ENCODE measurements at places on chromosomes 2 and 18. TPM values are rescaled to one million over a fixed set of nuclear protein-coding genes. Genes with fewer than 3 reads are reported as not detected.
A peak's percentile ranks its signal among the peaks of the same experiment; 100 is the strongest.

Gene LIPG
- 1.2 TPM for polyA plus RNA-seq

Gene LRP1B
- 0.33 TPM for polyA plus RNA-seq

Gene CCBE1
- polyA plus RNA-seq: 0.01 TPM

Gene NCKAP1
- 262 TPM for polyA plus RNA-seq

Gene KLHL41
- 3,023 TPM for polyA plus RNA-seq

Gene DTNA
- 12.6 TPM for polyA plus RNA-seq

Gene DYNAP
- polyA plus RNA-seq: not detected

DNA sequence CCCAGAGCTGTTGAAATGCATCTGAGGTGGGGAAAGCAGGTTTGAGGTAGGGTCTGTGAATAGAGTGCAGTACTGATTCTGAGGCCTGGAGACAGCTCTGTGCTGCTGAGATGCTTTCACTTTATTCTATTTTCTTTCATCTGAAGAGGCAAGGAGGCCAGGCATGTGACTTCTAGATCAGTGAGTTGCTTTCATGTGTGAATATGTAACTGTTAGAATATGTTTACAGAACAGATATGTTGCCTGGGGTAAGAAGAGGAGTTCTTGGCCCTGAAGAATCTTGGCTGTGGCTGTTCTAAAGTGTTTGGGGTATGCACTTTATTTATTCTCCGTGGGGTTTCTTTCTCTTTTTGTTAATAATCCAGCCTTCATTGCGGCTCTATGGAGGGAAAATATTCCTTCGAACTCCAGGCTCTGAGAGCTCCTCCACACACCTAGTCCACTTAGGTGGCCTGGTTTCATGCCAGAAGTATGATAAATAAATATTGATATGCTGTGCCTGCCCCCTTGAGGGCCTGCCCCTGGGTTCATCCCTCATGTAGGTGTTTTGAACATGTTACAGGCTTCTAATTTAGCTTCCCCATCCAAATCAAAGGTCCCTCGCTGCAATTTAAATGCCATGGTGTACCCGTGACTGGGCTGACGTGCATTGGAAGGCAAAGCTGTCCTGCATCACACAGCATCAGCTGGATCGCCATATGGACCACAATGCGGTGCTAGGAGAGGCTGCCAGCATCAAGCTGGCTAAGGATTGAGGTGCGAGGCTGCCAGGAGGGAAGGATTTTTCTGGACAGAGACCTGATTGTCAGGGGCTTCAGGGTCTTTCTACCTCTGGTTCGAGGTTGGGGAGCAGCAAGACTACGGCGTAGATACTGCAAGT lies 102.9 kb downstream of the PRKCE start:
- DNase-seq: no peak
- no peak overlapping the region for H3K27ac ChIP-seq
- H3K4me1 ChIP-seq: peaks cover 19% of the 10 kb centered on the region
- no peak overlapping the region for H3K4me3 ChIP-seq
- H3K36me3 ChIP-seq: no peaks in the 10 kb centered on the region
- H3K27me3 ChIP-seq: no peaks in the 10 kb centered on the region

GRCh38 chr2:154697418-154698252 lies 860 bp upstream of the KCNJ3 start:
- no peak for DNase-seq
- H3K27ac ChIP-seq: no peak overlapping the region
- no peaks in the 10 kb centered on the region for H3K4me1 ChIP-seq
- no peaks in the 10 kb centered on the region for H3K36me3 ChIP-seq

DNA sequence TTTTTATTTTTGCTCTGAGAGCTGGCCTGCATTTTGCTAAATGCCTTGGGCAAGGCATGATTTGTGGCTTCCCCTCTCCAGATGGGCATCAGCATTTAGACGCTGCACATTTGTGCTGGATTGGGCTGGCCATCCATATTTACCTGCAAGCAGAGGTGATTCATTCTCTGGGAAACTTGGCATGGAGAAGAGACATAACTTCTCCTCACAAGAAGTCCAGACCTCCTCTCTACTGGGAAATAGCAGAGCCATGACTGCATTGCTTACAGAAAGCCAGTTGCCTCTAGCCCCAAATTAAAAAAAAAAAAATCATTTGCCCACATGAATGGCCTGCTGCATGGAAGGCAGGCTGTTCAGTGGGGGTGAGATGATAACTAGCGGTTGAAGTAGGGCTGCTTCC lies 120.1 kb downstream of the ACTR3 start:
- no peaks in the 10 kb centered on the region for H3K4me1 ChIP-seq
- no peak for DNase-seq
- no peaks in the 10 kb centered on the region for H3K27me3 ChIP-seq

DNA sequence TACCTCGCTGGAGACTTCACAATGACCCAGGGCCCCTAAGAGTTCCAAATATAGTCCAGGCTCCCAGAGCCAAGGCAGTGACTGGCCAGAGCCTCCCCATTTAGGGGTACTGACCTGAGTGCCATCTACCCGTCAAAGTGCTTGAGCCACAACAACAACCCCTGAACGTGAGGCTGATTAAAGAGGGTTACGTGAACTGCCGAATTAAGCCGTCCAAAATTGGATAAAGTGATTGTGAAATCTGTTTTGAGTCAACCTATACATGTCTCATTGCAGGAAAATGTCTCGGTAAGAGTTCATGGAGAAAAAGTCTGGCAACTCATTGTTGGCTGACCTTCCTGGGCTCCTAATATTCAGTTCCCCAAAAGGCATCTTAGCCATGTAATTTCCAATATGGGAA lies 116.3 kb downstream of the TTC32 start:
- peak overlapping the region; percentile 49 for H3K4me3 ChIP-seq
- H3K36me3 ChIP-seq: no peaks in the 10 kb centered on the region
- no peak for DNase-seq
- no peaks in the 10 kb centered on the region for H3K27me3 ChIP-seq

GRCh38 chr2:154557906-154558305 lies 140.6 kb upstream of the KCNJ3 start:
- H3K27me3 ChIP-seq: no peaks in the 10 kb centered on the region
- DNase-seq: no peak
- H3K4me3 ChIP-seq: no peak overlapping the region
- H3K4me1 ChIP-seq: no peaks in the 10 kb centered on the region
- no peaks in the 10 kb centered on the region for H3K36me3 ChIP-seq

- H3K36me3 ChIP-seq: no peaks in the 10 kb centered on the region
- H3K27ac ChIP-seq: no peak overlapping the region
- DNase-seq: no peak
- H3K4me3 ChIP-seq: no peak overlapping the region
Measured at GRCh38 chr18:48455555-48456478, 46.6 kb upstream of the ZBTB7C start.

- peaks cover 13% of the 10 kb centered on the region for H3K36me3 ChIP-seq
- no peak for DNase-seq
- H3K4me3 ChIP-seq: no peak overlapping the region
- H3K27ac ChIP-seq: no peak overlapping the region
- no peaks in the 10 kb centered on the region for H3K27me3 ChIP-seq
Measured at GRCh38 chr2:207725873-207726578, 14.6 kb downstream of the CCNYL1 start.

DNA sequence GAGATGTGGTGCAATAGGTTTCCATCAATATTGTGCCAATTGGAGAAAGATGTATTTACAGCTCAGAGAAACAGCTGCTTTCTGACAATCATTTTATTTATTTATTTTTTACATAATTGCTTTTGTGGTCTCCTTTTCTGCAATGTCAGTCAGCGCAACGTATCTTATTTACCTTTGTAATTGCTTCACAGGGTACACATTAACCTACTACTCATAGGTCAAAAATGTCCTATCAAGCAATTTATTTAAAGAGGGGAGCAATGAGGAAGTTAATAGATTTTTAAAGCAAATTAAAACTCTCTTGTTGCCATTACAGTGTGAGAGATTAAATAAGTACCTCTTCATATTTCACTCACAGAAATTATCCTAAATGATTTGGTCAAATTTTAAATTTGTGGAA lies 291.0 kb downstream of the CALCRL start:
- H3K36me3 ChIP-seq: no peaks in the 10 kb centered on the region
- H3K27me3 ChIP-seq: no peaks in the 10 kb centered on the region
- H3K4me1 ChIP-seq: no peaks in the 10 kb centered on the region
- H3K27ac ChIP-seq: no peak overlapping the region
- H3K4me3 ChIP-seq: no peak overlapping the region

- H3K27me3 ChIP-seq: no peaks in the 10 kb centered on the region
- no peak overlapping the region for H3K27ac ChIP-seq
- no peak for DNase-seq
Measured at GRCh38 chr18:27860011-27860410, 316.9 kb downstream of the CDH2 start.

DNA sequence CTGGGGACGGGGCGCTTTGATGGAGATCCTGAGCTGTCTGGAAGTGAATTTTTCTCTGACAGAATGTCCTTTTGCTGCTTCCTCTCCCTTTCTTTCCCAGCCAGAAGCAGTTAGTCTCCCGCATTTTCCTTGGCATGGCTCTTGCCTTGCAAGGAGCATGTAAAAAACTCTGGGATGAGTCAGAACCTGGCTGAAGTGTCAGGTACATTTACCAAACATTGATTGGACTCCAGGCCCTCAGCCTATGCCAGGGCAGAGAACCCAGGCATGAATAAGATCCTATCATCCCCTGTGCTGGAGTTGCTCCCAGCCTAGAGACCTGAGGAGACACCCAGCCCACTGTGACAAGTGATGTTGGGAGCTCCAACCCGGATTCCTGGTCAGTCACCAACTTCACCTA lies 21.6 kb downstream of the STON1 start:
- no peaks in the 10 kb centered on the region for H3K4me1 ChIP-seq
- no peak overlapping the region for H3K27ac ChIP-seq
- H3K36me3 ChIP-seq: no peaks in the 10 kb centered on the region
- no peak for DNase-seq
- no peaks in the 10 kb centered on the region for H3K27me3 ChIP-seq

DNA sequence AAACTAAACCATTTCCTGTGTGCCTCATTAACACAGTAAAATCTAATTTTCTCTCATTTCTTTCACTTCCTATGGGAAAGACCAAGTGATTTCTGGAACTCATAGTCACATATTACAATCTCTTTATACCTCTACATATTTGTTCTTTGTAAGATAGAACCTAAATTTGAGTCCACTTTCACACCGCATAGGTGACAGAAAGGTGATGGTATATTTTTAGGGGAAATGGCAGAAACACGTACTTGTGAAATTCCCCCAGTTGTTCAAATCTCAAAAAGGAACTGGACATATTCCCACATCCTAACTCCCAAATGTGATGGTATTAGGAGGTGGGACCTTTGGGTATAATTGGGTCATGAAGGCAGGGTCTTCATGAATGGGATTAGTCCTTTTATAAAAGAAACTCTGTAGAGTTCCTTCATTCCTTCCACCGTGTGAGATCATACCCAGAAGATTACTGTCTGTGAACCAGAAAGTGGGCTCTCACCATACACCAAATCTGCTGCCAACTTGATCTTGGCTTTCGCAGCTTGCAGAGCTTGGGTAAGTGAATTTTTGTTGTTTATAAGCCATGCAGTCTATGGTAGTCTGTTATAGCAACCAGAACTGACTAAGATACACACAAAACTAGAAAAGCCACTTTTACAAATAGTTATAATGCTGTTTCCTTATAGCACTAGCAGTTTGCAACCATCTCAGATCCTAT lies 542.1 kb downstream of the DSC3 start:
- H3K27ac ChIP-seq: no peak overlapping the region
- no peaks in the 10 kb centered on the region for H3K4me1 ChIP-seq
- no peak overlapping the region for H3K4me3 ChIP-seq
- H3K27me3 ChIP-seq: no peaks in the 10 kb centered on the region
- DNase-seq: no peak
- no peaks in the 10 kb centered on the region for H3K36me3 ChIP-seq

DNA sequence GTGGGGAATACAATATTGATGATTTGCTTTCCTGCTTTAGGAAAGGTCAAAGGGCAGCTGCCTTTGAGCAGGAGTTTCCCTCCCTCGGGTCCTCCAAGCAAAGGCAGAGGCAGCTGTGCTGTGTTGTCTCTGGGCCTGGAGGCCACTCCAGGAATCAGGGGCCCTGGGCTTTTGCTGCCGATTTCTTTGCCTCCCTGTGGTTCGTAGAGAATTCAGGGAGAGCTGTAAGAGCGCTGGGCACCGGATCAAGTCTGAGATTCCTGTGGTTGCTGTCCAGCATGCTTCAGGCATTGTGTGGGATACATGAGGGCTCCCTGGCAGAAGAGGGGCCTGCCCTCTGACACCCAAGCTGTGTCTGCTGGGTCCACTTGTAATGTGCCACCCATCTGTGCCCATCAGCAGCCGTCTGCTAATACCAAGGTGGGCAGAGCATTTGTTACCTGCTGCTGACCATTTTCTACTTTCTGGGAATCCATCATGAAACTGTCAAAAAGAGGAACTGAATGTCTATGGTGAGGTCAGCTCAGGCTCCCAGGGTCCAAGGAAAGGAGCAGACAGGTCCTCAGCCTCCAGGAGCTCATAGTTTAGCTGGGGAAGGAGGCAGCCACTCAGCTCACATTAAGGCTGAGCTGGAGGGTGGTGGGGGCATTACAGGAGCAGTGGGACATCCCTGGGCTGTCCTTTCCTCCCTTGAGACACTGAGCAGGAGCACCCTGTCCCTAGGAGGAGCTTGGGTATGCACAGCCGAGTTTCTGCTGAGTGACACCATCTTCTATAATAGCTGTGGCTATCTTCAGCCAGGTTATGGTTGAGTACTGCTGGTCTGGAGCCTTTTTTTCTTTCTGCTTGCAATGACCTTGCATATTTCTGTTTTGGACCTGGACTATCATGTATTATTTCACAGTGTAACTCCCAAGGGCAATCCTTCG lies 68.5 kb downstream of the CTIF start:
- no peak for DNase-seq
- H3K36me3 ChIP-seq: no peaks in the 10 kb centered on the region
- H3K27me3 ChIP-seq: no peaks in the 10 kb centered on the region

- H3K4me3 ChIP-seq: no peak overlapping the region
- no peaks in the 10 kb centered on the region for H3K36me3 ChIP-seq
- no peak for DNase-seq
- H3K27ac ChIP-seq: peak overlapping the region; percentile 66
- H3K4me1 ChIP-seq: peaks cover 12% of the 10 kb centered on the region
- no peaks in the 10 kb centered on the region for H3K27me3 ChIP-seq
Measured at GRCh38 chr2:206530727-206531126, 87.4 kb downstream of the ADAM23 start.

Data from psoas muscle (tissue), 8 donors.